ENCODE measurements at places on chromosomes 11 and 22.
A peak's percentile ranks its signal among the peaks of the same experiment; 100 is the strongest.

GRCh38 chr22:48234011-48234410 is 1471.6 kb downstream of the TBC1D22A start:
- DNase-seq = no peak

GRCh38 chr22:38314933-38315822 is 2.1 kb downstream of the CSNK1E start:
- no peak for DNase-seq

DNA sequence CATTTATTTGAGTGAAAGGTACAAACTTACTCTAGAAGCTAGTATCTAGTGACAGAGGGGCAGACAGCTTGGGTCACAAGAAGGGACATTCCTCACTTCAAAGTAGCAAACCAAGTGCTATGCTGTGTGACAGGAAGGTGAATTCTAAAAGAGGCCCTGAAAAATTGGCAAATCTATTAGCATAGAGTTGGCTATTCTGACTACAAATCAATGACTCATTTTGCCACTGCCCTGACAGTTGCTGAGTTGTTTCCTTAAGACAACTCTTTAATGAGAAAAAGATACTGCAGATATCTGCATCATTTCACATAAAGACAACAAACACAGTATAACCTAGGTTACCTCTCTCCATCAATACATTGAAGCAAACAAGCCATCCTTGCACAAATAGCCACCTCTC is 524.0 kb upstream of the LRRC4C start:
- DNase-seq = no peak

DNA sequence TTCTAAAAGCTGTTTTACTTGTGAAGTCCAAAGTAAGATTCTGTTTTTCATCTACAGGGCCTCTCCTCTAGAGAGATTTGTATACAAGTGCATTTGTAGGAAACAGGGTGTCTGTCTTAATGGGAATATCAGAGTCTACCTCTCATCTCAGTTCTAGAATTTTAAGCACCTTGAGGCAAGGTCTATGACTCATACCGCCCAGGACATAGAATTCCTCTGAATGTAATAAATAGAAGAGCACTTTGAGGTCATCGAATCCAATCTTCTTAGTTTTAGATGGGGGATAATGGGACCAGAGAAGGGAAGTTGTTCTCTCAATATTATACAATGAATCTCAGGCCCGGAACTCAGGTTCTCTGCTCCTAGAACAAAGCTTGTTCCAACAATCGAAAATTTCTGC is 101.8 kb upstream of the TIMP3 start:
- no peak for DNase-seq

DNA sequence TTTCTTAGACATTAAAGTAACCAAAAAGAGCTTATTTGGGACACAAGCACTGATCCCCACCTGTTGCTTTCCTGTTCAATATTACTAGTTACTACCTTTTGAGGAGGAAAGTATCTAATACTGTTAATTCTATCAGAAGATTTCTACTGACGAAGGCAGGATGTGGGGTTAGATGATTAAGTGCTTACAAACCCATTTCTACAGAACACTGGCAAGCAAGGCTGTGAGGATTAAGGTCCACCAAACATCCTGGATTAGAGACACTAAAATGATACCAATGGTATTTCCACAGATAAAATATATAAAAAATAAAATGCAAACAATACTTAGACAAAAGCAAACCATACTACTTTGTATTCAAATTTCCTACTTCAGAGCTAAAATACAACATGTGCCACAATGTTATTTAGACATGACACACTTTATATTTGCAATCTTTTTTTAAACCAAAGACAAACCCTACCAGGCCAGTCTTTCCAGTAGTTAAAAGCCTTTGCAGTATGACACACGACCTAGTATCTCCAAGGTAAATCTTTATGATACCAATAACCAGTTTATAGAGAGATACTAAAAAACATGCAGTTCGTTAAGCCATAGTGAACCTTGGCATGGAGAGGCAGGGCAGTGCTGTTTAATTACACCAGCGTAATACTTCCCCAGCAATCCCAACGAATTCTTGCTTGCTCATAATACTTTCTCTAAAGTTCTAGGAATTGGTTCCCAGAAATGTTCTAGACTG is 71.2 kb upstream of the TP53AIP1 start:
- no peak for DNase-seq

GRCh38 chr11:3222941-3223915 is 4.6 kb upstream of the MRGPRG start:
- DNase-seq = peak; percentile 8

- DNase-seq = peak; percentile 28
Observed at GRCh38 chr11:135027461-135027860, 615.4 kb upstream of the B3GAT1 start.

Data from HAP-1 (cell line).